ENCODE measurements at places on chromosomes 3 and 15. TPM values are rescaled to one million over a fixed set of nuclear protein-coding genes. Genes with fewer than 3 reads are reported as not detected.

The HCLS1 gene
- total RNA-seq = 3.7 TPM

The CHRNB4 gene
- total RNA-seq = not detected

The STOML1 gene
- 10.1 TPM for total RNA-seq

The BMF gene
- 5.2 TPM for total RNA-seq

The FGF7 gene
- total RNA-seq = not detected

The GPR149 gene
- total RNA-seq = not detected

The RPL14 gene
- total RNA-seq = 543 TPM

The NOX5 gene
- 339 TPM for total RNA-seq

The FGF12 gene
- total RNA-seq = not detected

The NRROS gene
- 0.29 TPM for total RNA-seq

The PARP16 gene
- 11.0 TPM for total RNA-seq

The DUOXA1 gene
- total RNA-seq = 1.3 TPM

The DPPA2 gene
- not detected for total RNA-seq

The SLC38A3 gene
- 3.3 TPM for total RNA-seq

The KBTBD13 gene
- not detected for total RNA-seq

The UCN2 gene
- 0.81 TPM for total RNA-seq

The ADIPOQ gene
- not detected for total RNA-seq

The CLEC3B gene
- not detected for total RNA-seq

The PTX3 gene
- 27.3 TPM for total RNA-seq

The GOLGA8K gene
- 1.2 TPM for total RNA-seq

Measured in PC-3 (cell line).